ENCODE measurements at places on chromosomes 1 and 21. TPM values are rescaled to one million over a fixed set of nuclear protein-coding genes. Genes with fewer than 3 reads are reported as not detected.

The RORC gene
- polyA plus RNA-seq = 57.8 TPM

The HAX1 gene
- polyA plus RNA-seq = 79.8 TPM

The F5 gene
- polyA plus RNA-seq = 0.22 TPM

The FMO2 gene
- 3.3 TPM for polyA plus RNA-seq

The NBPF6 gene
- not detected for polyA plus RNA-seq

All from adipose tissue (tissue), 3 donors.